ENCODE measurements at places on chromosomes 12 and 14.

DNA sequence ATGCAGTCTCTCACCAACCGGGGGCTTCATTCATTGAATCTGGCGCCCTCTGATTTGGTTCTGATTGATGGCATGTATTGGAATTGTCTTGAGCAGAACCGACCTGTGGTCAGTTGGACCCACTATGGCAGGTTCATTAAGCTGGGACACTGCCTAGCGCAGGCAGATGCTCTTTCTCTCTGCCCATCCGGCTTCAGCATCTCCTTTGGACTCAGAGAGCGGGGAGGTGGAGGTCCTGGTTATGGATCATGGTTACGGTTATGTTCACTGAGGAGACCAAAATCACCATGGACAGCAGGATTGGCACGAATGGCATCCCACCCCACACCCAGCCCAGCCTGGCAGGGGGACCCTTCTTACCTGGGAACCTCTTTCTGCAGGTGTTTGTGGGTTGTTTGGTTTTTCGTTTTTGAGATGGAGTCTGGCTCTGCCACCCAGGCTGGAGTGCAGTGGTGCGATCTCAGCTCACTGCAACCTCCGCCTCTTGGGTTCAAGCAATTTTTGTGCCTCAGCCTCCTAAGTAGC, 16.4 kb upstream of the BCL7A start:
- DNase-seq: no peak

GRCh38 chr12:119649202-119649808, 18.6 kb upstream of the PRKAB1 start:
- no peak for DNase-seq

GRCh38 chr12:51392556-51393237, 1.5 kb upstream of the GALNT6 start:
- no peak for DNase-seq

- no peak for DNase-seq
Measured at GRCh38 chr12:583251-583869, 79.9 kb downstream of the NINJ2 start.

DNA sequence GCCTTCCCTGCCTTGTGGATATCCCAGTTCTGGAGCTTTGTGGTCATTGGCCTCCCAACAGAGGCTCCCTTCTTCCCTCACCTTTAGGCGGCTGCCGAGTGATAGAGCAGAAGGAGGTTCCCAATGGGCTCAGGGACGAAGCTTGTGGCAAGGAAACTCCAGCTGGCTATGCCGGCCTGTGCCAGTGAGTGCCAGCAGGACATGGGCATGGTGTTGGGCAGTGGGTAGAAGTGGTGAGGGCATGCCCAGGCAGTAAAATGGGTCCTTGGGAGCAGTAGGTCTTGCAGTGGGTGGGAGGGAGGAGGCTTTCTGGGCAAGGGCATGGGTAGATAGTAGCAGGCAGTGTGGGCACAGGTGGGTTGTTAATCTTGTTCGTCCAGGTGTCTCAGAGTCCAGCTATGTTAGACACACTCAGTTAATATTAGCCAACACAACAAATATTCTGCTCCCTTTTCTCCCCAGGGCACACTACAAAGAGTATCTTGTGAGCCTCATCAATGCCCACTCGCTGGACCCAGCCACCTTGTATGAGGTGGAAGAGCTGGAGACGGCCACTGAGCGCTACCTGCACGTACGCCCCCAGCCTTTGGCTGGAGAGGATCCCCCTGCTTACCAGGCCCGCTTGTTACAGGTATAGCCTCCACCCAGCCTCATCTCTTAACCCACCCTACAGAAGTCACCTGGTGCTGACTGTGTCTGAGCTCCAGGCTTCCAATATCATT, 1.1 kb upstream of the IRF9 start:
- DNase-seq: no peak

DNA sequence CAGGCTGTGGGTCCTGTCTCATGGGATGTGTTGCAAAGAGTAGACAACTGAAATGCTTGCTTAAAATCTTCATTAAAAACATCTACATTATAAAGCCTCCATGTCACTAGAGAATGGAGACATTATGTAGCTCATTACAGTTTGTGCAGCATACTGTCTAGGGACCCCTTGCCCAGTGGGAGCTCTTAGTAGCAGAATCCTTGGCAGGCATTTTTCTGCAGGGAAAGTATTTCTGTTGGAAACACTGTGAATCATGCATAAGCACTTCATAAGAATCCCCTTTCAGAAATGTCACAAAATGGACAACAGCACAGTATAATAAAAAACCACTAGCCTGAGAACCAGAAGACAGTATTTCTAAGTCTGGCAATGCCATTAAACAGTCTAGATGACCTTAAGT, 174.3 kb downstream of the MGAT4C start:
- no peak for DNase-seq

DNA sequence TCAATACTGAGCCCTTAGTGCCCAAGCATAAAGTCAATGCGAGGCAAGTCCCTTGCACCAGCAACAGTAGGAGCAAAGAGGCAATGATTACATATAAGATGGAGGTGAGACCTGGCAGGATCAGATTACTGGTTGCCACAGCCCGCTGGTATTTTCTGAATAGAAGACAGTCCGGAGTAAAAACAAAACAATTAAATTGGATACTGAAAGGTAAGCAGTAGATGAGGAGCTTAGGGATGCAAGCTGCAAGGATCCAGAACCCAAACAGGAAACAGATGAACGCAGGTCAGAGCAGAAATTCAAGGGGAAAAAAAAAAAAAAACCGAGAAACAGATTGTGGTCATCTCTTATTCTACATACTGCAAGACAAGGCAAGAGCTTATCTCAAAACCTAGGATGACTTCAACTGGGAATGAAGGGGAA, 119.6 kb downstream of the MED13L start:
- no peak for DNase-seq

DNA sequence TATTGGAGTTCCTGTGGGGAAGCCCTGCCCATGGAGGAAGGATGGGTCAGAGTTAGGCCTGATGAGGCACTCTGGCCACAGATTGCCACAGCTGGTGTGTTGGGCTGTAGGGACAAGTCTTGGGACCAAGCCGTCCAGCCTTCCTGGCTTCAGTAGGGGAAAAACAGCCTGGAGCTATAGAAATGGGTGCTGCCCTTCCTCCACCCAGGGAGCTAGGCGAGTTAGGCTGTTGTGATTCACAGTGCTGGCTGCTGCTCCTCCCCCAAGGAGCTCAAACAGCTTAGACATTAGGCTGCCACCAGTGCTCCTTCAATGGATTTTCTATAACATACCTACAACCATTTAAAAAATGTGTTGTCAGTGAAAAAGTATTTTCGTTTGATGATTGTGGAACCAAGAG, 274.3 kb downstream of the RPL10L start:
- DNase-seq: no peak

DNA sequence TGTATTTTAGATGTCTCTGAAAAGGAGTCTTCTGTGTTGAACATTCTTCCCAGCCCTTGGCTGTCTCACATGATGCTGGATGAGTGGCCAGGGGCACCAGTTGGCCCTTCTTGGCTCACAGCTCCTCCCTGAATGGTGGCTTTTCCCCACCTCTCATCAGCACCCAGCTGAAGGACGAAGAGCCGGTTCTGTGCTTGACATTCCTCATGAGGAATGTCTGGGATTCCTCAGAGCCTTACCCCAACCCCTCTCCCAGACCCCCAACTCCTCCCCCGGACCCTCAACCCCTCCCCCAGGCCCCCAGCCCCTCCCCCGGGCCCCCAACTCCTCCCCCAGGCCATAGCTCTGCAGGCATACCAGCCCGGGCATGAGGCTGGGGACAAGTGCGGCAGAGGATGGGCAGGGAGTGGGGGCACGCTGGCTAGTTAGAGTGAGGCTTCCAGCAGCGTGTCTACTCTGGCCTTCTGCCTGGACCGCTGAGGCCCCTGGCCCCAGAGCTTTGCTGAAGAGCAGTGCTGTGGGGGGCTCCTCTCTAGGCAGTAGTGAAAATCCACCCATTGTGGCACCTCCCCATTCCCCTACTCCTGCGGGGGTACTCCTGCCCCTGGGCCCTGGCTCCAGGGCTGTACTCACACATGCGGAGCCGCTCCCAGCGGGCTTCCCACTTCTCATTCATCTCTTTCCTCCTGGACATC, 64.3 kb downstream of the PLEKHG3 start:
- no peak for DNase-seq

DNA sequence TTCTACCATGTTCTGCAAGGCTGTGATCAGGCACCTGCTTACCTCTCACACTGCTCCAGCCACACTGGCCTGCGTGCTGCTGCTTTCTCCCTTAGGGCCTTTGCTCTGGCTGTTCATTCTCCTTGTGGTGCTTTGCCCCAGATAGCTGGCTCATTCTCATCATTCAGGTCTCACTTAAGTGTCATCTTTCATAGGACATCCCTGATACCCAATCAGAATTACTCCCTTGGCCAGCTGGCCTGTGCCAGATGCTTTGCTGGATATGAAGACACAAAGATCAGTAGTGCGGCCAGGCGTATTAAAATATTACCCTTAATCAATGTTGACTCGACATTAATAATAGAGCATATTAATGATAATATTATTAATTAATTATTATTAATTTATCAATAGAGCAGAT, 143.8 kb upstream of the FGD4 start:
- no peak for DNase-seq

- no peak for DNase-seq
Measured at GRCh38 chr12:42141981-42142606, 2.6 kb downstream of the GXYLT1 start.

GRCh38 chr12:77916276-77916675, 85.6 kb downstream of the NAV3 start:
- DNase-seq: no peak

DNA sequence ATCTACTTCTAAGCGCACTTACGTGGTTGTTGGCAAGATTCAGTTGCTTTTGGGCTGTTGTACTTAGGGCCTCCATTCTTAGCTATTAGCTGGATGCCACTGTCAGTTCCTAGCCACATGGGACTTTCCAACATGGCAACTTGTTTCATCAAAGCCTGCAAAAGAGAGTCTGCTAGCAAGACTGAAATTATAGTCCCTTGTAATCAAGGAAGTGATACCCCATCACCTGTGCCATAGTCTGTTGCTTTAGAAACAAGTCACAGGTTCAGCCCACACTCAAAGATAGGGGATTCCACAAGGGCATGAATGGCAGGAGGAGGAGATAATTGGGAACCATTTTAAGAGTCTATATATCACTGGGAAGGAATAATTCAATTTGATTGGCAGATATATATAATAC, 27.1 kb upstream of the SLC17A8 start:
- DNase-seq: peak; percentile 19

GRCh38 chr12:42525444-42525843, 64.1 kb downstream of the PRICKLE1 start:
- no peak for DNase-seq

DNA sequence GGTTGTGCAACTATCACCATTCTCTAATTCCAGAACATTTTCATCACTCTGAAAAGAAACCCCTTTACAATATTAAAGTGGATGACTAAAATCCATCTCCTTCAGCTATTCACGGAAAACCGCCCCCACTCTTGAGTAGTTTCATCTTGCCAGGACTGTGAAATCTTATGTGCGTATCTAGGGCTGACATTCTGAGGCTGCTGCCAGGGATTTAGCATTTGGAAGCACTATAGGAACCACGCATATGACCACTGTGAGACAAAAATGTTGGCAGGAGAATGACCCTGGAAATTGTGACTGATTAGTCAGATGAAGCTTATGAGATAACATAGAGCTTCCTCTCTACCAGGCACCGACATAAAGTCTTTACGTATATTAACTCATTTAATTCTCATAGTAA, 305.2 kb upstream of the PDE3A start:
- no peak for DNase-seq

- DNase-seq: no peak
Measured at GRCh38 chr12:79250960-79251755, 386.6 kb downstream of the SYT1 start.

DNA sequence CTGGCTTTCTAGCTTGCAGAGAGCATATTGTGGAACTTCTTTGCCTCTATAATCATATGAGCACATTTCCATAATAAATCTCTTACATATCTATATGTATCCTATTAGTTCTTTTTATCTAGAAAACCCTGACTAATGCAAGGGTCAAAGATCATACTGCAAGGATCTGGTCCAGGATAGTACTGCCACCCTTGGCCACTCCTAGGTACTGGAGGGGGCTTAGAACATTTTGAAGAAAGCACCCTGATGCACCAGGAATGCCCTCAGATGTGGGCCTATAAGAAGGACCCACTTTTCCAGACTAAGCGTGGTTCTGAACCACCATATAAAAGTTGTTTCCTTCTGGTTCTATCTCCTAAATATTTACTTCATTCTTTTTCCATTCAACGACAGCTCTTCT, 14.6 kb downstream of the ATXN7L3B start:
- no peak for DNase-seq

- no peak for DNase-seq
Measured at GRCh38 chr12:118964988-118965387, 16.4 kb upstream of the SRRM4 start.

GRCh38 chr12:22802883-22803630, 178.1 kb downstream of the ETNK1 start:
- no peak for DNase-seq

GRCh38 chr12:93824514-93825500, 147.6 kb downstream of the CRADD start:
- no peak for DNase-seq

Data from T-helper 2 cell (primary cell).